ENCODE measurements at places on chromosomes 7 and 10.

DNA sequence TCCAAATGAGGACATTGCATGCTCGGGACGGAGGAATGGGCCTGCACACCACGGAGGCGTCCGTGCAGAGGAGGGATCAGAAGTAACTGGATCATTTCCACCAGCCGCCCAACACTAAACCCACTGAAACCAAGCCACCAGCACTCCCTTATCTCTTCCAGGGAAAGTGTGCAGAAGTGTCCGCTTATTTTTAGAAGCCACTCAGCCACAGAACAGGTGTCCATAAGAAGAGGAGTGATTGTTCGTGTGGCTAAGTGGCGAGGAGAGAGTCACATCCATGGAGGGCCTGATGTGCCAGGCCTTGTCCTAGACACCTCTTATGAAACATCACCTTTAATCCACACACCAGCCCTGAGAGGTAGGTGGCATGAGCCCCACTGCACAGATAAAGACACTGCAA lies 407.9 kb upstream of the NPVF start:
- no peak for DNase-seq

DNA sequence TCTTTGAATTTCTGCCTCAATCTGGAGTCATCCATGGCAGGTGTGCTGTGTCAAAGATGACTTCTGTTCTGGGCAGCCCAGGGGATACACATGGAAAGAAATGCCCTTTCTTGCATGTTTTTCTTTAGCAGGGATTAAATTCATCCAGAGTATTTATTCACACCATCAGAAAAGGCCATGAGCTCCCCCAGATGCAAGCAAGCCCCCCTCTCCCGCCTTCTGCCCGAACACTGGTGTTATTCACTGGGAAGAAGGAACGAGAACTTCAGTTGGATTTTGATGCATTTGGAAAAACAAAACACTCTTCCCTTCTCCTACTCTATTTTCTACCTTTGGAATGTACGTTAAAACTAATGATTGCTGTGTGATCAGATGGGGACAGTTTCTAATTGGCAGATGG lies 1.4 kb downstream of the PLPP4 start:
- no peak for DNase-seq

GRCh38 chr10:58341947-58342346 lies 7.1 kb downstream of the UBE2D1 start:
- DNase-seq = no peak

GRCh38 chr7:93736668-93737369 lies 153.7 kb downstream of the TFPI2 start:
- DNase-seq = no peak

GRCh38 chr7:26065652-26066051 lies 86.3 kb upstream of the NFE2L3 start:
- DNase-seq = no peak

DNA sequence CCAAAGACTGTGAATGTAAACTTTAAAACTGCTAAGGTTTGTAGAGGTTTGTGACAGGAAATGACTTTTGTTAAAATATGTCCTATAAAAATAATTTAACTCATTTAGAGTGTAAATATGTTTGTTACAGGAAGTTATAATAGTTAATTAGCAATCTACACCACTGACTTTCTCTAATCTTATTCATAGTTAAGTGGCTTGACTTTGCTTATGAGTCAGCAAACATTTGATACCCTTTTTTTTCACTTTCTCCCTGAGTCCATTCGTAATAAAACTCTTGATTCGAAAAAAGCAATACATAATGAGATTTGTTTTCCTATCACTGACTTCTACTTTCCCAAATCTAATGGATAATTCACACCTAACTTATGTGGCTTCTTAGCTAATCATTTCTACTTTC lies 317.7 kb upstream of the SEMA3C start:
- DNase-seq = no peak

DNA sequence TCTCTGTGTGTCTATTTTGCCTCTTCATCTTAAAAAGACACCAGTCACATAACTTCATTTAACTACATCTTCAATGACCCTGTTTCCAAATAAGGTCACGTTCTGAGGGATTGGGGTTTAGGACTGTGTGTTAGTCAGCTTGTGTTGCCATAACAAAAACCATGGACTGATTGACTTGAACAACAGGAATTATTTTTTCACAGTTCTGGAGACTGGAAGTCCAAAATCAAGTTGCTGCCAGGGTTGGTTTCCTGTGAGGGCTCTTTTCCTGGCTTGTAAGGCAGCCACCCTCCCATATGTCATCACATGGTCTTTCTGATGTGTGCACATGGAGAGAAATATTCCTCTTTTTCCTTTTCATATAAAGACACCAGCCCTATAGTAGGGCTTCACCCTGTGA lies 55.3 kb downstream of the REEP3 start:
- DNase-seq = no peak

GRCh38 chr7:127322351-127322750 lies 69.6 kb upstream of the GRM8 start:
- DNase-seq = no peak

DNA sequence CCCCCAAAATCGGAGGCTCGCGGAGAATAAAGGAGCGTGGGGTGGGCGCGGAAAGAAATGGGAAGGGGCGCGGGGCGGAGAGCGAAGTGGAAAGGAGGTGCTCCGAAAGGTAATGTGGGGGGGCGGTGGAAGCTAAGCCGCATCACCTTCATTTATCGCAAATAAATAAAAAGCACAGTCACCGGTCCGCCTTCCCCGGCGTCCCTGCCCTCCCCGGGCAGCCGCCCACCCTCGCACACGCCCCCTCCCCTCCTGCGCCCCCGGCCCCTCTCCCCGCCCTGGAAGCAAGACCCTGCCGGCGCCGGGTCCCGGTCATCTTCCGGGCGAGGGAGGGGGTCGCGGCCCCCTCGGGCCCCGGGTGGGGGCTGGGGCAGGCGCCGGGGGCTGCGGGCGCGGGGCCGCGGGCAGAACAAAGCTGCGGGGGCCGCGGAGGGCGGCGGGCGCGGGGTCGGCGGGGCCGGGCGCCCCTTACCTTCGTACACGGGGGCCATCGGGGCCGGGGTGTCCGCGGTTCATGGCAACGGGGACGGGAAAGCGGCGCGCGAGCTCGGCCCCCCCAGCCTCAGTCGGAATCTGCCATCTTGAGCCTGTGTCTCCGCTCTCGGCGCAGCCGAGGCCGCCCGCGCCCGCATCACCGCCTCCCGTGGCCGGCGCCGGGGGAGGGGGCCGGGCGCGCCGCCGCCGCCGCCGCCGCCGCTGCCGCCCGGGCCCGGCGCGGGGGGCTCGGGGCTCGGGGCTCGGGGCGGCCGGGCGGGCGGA lies 486 bp downstream of the HIPK2 start:
- no peak for DNase-seq

GRCh38 chr7:11485636-11486035 lies 346.4 kb downstream of the THSD7A start:
- no peak for DNase-seq

DNA sequence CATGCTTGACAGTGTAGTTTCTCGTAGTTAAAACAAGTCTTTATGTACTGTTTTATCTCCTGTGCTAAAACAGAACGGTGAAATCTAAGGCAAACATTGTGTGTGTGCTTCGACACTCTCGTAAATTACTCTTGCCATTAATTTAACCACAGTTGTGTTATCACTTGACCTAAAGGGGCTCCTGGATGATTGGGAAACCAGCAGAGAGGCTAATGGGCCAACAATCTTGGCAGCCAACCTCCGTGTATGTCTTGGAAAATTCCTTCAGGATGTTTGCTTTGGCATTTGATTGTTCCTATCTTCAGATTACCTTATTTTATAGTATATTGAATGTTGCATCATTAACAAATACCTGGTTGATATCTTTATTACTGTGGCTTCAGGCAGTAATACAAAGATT lies 409.5 kb downstream of the SDK1 start:
- DNase-seq = no peak

GRCh38 chr10:8289186-8289924 lies 234.9 kb downstream of the GATA3 start:
- no peak for DNase-seq

DNA sequence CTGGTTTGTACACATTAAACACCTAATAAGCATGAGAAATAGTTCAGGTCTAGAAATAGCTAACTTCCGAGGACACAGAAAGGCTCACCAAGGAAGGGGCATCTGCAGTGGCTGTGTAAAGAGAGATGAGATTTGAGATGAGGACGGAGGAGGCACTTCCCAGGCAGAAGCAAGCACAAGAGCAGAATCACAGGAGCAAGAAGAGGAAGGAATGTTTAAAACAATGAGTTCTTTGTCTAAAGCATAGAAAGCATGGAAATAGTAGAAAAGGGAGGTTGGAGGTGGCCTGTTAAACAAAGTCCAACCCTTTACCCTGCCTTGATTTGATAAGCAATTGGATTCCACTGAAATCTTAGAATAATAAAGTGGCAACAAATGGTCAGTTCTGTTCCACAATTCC lies 11.6 kb upstream of the PON3 start:
- DNase-seq = no peak

- DNase-seq = no peak
Observed at GRCh38 chr10:70685455-70685911, 13.2 kb downstream of the ADAMTS14 start.

DNA sequence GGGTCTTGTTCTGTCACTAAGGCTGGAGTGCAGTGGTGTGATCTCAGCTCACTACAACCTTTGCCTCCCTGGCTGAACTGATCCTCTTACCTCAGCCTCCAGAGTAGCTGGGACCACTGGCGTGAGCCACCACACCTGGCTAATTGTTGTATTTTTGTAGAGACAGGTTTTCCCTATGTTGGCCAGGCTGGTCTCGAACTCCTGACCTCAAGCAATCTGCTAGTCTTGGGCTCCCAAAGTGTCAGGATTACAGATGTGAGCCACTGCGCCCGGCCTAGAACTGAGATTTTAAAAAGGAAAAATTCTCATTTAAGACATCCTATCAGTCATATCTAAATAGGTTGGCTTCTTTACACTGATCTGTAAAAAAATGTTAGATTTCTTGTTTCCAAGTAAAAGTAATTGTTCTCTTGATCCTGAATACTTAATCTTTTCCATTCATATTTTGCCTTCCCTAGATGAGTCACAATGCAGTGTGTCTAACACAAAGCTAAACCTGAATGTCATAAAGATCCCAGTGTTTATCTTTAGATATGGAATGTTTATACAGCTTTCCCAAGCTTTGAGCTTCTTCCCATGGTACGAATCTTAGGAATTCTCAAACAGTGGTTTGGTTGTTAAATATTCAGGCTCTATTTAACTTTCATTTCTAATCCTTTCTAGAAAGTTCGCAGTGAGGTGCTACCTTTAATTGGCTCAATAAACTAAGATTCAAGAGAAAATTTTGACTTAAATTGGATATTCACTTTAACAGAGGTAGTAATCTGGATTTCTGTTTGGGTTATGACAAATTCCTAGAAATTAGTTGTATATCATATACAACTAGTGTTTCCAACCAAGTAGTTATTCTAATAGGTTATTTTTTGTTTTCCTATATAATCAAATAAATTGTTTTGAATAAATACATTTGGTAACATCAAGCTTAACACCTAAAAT lies 12.1 kb upstream of the LAMB1 start:
- DNase-seq = no peak

DNA sequence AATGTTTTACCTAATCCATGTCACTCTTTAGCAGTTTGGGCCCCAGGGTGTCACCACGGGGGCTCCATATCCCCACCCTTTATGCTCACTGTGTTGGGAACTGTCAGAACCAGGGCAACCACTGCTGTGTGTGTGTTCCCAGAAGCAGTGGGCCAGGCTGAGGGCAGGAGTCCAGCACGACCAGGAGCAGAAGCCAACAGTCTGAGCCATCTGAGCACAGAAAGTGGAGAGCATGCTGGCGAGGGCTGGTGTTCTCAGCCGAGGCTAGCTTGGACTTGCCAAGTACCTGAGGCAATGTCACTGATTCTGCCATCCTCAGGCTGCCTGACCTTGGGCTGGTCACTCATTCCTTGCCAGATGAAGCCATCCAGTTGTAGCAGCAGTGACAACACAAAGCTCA lies 285.0 kb downstream of the BMPER start:
- no peak for DNase-seq

DNA sequence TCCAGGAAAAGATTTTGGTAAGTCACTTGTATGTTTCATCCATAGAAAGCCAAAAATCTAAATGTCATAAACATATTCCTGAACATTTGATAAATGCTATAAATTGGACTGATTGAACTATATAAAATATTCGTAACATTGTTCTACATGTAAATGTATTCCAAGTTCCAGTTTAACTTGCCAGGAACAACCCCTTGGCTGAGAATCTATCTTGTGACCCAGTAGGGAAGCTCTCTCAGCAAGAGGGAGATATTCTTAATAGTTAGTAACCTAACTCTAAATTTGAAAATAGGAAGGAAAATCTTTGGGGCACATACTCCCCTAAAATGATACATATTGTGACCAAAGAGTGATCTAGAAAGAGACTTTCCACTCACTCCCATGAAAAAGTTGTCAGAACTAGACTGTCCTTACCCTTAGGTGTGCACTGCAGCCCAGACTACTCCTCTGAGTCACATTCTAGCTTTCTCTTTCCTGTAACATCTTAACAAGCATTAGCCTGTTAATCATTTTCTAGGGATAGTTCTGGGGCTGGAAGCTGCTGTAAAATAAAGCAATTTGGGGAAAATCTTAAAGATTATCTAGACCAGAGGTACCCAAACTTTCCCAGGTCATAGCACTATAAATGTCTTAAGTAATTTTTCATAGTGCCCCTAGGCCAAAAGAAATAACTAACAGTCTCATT lies 73.7 kb upstream of the SKAP2 start:
- no peak for DNase-seq

DNA sequence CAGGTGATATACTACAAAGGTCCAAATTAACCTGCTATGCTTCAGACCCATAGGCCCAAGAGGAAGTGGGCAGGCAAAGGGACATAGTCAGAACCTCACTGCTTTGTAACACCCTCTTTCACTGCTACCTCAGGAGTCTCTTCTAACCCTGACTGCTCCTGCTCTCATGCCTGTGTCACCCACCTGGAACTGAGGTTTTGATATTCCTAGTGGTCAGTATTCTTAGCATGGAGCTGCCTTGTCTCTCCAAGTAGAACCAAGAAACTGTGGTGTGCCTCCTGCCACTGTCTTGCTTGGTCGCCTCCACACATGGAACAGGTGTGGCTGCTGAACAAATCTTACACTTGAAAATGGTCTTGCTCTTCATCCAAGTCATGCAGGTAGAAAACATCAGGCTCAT lies 677.5 kb downstream of the XPNPEP1 start:
- no peak for DNase-seq

DNA sequence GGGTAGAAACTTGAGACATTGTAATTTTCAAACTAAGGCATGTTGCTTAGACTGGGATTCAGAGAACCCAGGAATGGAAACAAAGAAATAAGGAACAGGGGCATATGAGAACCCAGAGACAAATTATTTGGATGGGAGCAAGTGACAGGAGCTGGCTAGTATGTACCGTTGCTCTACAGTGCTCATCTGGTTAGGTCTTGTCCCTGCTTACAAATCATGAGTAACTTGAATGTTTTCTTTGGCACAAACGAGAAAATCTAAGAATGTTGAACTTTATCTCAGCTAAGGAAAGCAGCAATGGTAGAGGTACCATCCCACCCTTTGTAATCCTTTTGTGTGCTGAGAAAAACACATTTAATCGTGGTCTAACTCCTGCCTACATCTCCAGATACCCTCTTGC lies 116.0 kb upstream of the IMMP2L start:
- DNase-seq = no peak

DNA sequence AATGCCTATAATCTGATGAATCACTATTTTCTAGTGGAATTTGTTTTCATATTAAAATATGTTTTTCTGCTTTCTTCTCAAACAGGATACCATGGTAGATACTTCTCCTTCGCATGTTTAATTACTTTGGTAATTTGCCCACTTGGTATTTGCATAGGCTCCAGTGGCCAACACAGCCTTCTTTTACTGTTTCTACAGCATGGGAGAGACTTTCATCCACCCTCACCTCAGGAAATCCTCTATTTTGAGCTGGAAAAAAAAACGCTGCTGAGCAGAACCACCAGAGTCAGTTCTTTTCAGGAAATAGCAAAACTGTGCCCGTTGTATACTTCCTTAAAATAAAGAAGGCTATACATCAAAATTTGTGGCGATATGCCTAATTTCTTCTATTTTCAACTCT lies 213.3 kb downstream of the MDFIC start:
- no peak for DNase-seq

Data from GM12864 (cell line).